ENCODE measurements at places on chromosomes 12 and 14.

- no peak for DNase-seq
Observed at GRCh38 chr12:12510141-12510540, 52.5 kb downstream of the DUSP16 start.

- DNase-seq: no peak
Observed at GRCh38 chr14:105589161-105589925, 63.0 kb downstream of the TMEM121 start.

- DNase-seq: no peak
Observed at GRCh38 chr14:100857923-100858837, 32.3 kb downstream of the MEG3 start.

DNA sequence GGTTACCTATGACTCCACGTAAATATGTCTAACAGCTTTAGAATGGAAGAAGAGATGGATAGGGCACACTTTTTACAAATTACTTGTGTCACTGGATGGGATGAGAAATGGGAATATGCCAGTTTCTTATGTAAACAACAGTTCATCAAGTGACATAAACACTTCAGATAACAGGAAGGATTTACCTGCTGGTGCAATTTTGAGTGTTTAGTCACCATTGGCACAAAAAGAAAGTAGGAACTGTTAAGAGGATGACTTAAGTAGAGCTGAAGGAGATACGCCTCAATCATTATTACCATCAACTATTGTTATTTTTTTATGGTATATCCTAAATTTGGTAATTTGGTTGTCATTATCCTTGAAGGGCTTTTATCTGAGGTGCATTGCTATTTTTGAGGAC, 83.2 kb downstream of the RMST start:
- no peak for DNase-seq

- DNase-seq: no peak
Observed at GRCh38 chr14:61493239-61493638, 171.9 kb downstream of the PRKCH start.

GRCh38 chr12:62523619-62524018, 57.0 kb downstream of the MON2 start:
- DNase-seq: no peak

DNA sequence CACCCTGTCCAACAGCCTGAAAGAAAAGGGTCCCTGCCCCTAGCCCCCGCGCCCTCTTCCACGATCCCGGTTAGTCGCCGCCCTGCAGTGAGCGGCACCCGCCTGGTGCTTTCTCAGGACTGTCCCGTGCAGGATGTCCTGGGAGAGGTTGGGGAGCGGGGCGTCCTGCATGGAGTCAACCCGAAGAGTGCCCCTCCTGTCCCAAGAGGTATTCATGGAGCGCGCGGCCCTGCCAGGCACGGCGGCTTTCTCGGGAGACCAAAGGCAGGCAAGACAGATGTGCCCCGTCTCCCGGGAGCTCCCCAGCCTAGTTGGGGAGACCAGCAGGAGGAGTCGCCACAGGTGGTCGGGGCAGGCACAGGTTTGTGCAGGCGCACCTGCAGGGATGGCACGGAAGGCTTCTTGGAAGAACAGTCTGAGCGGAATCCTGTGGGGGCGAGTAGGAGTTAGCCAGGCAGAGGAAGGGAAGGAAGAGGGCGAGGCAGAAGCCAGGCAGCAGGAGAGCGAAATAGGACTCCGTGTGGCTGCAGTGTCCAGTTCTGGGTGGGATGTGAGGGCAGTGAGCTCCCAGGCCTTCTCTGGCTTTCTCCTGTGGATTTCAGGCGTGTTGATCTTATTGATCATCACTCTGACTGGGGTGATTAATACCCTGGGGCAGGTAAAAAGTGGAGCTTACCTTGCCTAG, 723 bp downstream of the SIVA1 start:
- no peak for DNase-seq

- DNase-seq: no peak
Observed at GRCh38 chr12:98894412-98895085, 249.5 kb downstream of the APAF1 start.

- no peak for DNase-seq
Observed at GRCh38 chr14:41167040-41167439, 439.6 kb upstream of the LRFN5 start.

DNA sequence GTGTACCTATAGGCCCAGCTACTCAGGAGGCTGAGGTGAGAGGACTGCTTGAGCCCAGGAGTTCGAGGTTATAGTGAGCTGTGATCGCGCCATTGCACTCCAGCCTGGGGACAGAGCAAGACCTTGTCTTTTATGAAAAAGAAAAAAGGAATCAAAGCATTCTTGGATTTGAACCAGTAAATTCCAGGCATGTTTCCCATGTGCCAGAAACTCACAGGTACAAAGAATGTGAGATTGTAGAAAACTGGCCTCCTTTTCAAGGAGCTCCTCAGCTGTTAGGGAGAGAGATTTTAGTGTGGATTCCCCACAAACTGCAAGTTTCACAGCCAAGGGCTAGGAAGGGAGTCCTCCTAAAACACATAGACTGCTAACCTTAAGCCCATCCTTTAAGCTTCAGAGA, 95.0 kb downstream of the FOXN4 start:
- no peak for DNase-seq

GRCh38 chr12:69064734-69065443, 131.9 kb upstream of the CPM start:
- DNase-seq: no peak

DNA sequence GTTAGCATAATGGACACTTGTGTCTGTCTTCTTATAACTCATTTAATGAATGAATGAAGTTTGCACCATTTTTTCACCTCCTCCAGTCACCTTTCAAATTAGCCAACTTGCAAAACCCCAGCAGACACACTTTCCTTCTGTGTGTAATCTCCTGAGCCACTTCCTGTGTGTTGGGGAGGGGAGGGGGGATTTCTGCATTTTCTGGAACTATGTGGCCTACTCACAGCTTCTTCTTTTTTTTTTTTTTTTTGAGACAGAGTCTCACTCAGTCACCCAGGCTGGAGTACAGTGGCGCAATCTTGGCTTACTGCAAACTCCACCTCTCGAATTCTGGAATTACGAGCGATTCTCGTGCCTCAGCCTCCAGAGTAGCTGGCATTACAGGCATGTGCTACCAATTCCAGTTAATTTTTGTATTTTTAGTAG, 4.1 kb upstream of the SERPINA1 start:
- no peak for DNase-seq

DNA sequence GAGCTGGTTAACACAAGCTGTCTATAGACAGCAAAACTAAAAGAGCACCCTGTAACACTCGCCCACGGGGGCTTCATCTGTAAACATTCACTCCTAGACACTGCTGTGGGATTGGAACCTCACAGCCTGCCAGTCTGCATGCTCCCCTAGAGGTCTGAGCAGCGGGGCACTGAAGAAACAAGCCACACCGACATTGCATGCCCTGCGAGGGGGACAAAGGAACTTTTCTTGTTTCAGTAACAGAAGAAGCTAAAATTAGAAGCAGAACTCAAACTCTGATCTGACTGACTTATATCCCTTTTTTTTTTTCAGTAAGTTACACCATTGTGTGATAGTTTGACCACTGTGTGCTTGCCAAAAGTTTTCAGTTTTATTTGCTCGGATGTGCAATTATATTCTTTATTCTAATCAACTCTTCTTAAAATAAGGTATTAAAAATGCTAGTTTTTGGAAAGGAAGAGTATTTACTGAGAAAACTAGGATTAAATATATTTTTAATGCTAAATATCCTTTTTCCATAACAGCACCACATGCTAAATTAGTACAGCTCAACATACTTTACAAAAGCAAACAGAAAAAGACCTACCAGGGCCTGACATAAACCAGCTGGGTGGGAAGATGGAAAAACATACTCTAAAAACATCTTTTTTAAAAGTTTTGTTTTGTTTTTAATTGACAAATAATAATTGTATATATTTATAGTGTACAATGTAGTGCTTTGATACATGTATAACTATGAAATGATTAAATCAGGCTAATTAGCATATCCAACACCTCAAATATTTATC, 100.2 kb downstream of the EPS8 start:
- DNase-seq: no peak

- no peak for DNase-seq
Observed at GRCh38 chr12:13250416-13250815, 53.9 kb downstream of the EMP1 start.

DNA sequence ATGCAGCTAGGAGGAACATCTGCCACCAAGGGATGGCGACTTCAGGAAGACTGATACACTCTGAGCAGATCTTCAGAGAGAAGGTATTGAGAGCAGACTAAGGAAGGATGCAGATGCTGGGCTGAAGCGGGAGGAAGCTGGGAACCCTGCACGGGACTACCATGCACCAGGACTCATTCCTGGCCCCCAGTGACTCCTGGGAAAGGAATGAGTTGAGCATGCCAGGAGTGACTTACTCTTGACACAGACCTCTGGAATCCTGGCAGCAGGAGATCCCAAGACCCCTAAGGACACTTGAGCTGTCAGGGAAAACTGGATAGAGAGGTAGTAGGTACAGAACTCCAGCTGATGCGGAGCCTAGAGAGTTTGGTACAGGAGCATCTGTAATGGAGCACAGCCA, 336.1 kb downstream of the RPS29 start:
- no peak for DNase-seq

- DNase-seq: no peak
Observed at GRCh38 chr12:27342536-27342935, 9.9 kb downstream of the BMAL2 start.

GRCh38 chr12:127399451-127399850, 867.5 kb upstream of the TMEM132C start:
- no peak for DNase-seq

- no peak for DNase-seq
Observed at GRCh38 chr12:12476857-12477531, 85.7 kb downstream of the DUSP16 start.

- DNase-seq: no peak
Observed at GRCh38 chr14:75486318-75486717, 36.0 kb upstream of the BATF start.

GRCh38 chr12:1836854-1837421, 16.6 kb downstream of the LRTM2 start:
- DNase-seq: no peak

- DNase-seq: no peak
Observed at GRCh38 chr14:100638211-100638855, 51.1 kb upstream of the BEGAIN start.

GRCh38 chr14:99043756-99044155, 228.2 kb downstream of the BCL11B start:
- DNase-seq: no peak

GRCh38 chr12:75754698-75755097, 243.3 kb upstream of the KRR1 start:
- no peak for DNase-seq

DNA sequence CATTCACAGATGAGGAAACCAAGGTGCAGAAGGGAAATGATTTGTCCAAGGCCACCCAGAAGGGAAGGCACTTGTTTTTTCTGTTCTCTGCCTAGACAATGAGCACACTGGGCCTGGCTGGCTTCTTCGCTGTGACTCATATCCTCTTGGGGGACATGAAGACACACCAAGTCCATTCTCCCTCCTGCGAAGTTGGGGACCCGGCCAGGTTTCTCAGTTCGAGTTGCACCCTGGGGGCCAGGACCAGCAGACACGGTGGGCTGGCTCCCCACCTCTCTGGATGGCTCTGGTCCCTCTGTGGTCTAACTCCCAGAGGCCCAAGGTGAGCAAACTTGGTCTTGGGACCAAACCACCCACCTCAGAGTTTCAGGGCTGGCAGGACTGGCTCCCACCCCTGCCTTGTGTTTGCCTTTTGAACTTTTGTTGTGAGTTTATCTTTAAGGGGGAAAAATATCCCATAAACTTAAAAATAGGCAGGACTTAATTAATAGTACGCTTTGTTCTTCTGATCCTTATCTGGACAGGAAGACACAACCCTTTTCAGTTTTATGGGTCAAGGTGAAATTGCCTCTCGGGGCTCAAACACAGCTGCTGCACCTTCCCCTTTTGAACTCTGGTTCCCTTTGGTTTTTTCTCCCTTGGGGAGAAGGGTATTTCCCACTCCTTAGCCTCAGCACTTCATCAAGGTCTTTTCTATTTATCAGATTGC, 9.0 kb upstream of the MLEC start:
- DNase-seq: no peak

GRCh38 chr12:41108032-41108431, 80.1 kb upstream of the PDZRN4 start:
- no peak for DNase-seq

GRCh38 chr12:111408686-111409402, 3.1 kb downstream of the SH2B3 start:
- no peak for DNase-seq

- DNase-seq: no peak
Observed at GRCh38 chr12:32002848-32003493, 43.8 kb downstream of the RESF1 start.

- no peak for DNase-seq
Observed at GRCh38 chr12:124577986-124578385, 10.6 kb upstream of the NCOR2 start.

DNA sequence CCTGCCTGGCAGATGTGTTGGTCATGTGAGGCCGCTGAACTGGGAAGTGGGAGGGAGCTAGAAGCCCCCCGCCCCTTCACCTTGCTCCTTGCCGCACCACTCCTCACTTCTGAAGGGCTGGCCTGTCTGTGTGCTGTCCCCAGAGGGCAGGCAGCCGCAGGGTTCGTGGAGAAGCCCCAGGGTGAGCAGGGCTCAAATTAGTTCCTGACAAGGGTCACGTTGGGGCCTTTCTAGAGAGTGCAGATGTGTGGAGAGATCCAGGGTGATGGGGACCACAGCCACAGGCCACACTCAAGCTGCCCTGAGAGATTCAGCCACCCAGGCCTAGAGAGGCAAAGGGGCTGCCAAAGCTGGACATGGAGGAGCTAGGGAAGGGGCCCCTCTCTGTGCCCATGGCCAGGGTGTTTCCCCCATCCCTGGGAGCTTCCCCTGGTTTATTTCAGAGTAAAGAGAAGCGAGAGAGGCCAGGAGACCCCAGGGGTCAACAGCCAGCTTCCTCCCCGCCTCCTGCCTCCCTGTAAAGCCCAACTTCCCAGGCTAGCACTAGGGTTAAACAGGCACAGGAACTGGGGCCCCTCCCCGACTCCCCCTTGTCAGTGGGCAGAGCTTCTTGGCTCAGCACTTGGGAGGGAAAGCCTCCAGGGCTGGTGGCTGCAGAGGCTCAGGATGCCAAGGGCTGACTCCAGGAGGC, 16.2 kb downstream of the SLC25A29 start:
- DNase-seq: no peak

DNA sequence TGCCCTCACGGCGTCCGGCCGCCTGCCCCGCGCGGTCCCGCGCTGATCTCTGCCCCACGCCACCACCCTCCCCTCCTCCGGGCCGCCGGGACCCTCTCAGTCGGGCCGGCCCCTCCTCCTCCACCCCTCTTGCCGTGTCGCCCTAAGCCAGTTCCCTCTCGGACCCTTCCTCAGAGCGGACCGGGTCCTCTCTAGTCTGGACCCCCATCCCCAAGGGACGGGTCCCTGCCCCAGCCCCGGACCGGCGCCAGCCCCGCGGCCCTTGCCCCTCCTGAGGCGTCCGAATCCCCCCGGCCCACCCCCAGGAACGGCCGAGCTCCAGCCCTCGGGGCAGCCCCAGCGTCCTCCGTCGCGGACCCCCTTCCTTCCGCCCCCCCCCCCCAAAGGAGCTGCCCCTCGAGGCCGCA, 485 bp downstream of the PPP4R4 start:
- DNase-seq: no peak

GRCh38 chr12:107783406-107784376, 9.2 kb downstream of the ASCL4 start:
- DNase-seq: no peak

GRCh38 chr12:19058235-19059021, 71.1 kb upstream of the PLEKHA5 start:
- no peak for DNase-seq
